ENCODE measurements at places on chromosomes 6 and 20.
A peak's percentile ranks its signal among the peaks of the same experiment; 100 is the strongest.

DNA sequence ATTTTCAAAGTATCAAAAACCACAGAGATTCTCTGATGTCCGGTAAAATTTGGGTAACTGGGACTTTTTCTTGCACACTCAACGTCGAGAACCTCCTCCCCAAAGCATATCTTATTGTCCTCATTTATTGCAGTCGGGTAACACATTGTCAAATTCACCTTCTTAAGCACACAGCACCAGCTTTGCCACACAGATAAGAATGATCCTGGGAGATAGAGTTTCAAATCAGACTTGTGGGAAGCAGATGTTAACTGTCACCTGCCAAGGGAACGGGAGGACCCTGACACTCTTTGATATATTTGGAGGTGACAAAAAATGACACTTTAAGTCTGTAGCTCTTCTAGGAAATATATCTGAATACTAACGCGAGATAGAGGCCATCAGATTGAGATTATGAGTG is 282.1 kb upstream of the BMP2 start:
- no peak for DNase-seq

- peak; percentile 67 for DNase-seq
These were observed 140.7 kb downstream of the UBE3D start for GRCh38 chr6:82924799-82925535.

DNA sequence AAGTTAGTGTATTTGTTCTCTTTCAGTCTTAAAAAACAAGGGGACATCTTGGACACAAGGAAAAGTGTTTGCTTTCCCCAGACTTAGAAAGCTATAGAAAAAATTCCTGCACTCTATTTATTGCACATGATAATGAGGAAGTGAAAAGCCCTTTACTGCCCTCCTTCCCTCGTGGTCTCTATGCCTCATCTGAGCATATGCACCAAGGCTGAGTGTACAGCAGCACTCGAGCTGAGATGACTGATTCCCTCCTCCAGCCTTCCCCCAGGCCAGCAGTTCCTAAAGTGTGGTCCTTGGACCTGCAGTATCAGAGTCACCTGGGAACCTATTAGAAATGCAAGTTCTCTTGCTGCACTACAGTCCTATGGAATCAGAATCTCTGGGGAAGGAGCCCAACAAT is 14.3 kb upstream of the LAMP5 start:
- DNase-seq, result no peak

DNA sequence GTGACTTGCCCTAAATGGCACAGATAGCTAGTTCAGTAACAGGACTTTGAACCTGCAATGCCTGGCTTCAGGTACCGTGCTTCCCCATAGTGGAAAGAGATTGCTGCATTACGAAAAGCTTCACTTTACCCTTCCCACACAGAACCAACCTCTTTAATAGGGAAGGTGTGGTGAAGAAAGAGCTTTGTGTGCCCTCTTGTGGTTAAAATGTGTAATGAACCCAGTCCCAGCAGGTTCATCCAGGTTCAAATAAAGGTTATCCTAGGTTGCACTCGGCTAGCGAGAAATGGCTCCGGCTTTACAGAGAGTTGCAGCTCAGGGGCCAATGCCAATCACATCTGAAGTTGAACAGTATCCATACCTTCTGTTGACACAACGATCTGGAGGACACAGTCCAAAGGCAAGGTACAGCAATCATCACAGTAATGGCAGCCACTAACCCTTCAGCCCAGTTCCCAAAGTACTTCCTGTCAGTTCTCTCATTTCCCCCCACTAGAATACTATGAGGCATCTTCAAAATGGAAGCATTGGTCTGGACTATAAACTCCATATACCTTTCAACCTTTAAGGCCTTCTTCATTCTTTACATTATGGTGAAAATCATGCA is 3.0 kb downstream of the DEFB115 start:
- no peak for DNase-seq

DNA sequence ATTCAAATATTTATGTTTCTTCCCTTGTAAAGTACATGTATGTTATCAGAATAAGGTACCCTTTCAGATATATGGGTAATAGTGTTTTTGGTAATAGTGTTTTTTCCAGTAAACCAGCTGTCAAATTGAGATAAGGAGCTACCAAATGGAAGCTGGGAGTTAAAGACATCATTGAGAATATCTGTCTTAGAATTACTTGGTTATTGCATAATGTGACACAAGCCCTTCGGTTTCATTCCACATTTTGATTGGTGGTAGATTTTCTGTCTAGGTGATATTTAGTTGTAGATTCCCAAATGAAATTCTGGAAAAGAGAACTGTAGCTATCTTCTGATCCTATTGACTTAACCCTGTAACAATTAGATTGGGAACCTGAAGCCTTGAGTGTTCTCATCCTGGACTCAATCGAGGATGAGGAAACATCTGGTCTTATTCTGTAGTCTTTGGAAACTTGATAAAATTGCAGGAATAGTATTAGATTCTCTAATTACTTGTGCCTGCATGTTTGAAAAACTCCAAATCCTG is 75.1 kb upstream of the SYNJ2 start:
- no peak for DNase-seq

DNA sequence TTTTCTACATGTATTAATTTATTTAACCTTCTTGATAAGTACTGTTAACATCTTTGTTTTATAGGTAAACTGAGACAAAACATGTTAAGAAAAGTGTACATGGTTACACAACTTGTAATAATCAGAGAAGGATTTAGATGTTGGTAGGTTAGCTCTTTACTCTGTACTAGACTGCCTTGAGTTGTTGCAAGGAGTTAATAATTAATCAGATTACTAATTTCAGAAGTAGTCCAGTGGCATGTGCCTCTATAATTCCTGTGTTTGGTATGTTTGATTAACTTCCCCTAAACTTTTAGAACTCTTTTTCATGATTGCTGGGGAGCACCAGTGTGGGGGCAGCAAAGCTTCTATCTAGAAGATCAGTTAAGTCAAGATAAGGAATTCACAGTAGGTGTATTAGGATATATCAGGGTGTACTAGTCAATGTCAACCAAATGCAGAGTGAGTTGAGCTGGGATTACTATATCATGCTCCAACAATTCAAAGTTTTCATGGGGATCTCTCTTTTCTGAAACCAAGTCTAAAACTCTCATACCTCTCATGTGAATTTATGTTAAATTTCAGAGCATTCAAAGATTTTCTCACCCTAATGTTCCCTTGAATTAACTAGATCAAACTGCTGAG is 129.7 kb upstream of the AHI1 start:
- no peak for DNase-seq

- no peak for DNase-seq
These were observed 10.7 kb downstream of the EZR start for GRCh38 chr6:158808442-158808833.

GRCh38 chr6:131469130-131469529 is 103.9 kb upstream of the ARG1 start:
- DNase-seq, result no peak

DNA sequence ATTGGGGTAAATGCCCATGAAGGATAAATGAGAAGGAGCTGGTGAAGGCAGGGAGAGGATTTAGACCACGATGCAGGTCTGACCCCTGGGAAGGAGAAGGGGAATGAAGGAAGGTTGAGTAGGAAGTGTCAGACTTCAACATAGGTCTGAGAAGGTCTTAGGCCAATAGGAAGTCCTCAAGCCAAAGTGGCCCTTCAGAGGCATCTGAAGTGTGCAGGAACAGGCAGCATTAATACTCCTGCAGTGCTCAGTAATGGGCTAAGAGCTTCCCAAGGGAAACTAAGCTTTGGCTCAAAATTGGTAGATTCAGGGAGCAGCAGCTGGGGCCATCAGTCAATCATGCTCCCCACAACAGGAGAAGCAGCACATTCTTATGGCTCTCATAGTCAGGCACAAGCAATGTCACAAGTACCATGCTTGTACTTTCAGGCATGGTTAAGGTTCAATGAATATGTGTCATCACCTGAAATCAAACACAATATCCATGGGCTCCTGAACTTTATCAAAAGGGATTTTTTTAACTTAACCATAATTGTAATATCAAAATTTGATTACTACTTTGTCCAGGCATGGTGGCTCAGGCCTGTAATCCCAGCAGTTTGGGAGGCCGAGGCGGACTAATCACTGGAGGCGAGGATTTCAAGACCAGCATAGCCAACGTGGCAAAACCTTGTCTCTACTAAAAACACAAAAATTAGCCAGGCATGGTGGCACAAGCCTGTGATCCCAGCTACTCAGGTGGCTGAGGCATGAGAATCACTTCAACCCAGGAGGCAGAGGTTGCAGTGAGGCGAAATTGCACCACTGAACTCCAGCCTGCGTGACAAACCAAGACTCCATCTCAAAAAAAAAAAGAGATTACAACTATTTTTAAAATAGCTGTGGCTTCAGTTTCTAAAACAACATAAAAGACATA is 9.9 kb downstream of the RALGAPA2 start:
- DNase-seq, result no peak

DNA sequence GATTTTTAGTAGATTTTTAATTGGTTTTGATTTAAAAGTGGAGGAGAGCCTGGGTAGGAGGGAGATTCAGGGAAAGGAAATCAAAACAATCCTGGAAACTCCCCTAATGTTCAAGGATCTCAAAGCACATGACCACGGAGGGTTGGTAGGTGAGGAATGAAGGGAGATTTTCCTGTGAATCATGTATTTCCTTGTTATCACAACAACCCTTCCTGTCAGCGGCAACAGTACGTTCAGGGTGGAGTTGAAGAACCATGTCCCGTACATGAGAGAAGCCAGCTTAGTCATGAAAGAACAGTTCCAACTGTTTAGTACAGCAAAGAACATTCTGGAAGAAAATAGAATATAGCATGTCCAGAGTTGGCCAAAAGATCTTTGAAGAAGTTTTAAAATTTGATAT is 79.4 kb upstream of the SCAF8 start:
- peak; percentile 94 for DNase-seq

GRCh38 chr20:56468316-56469076 is at the start of gene RTF2:
Gene RTF2 (plus strand): TSS chr20:56468627. CDS start chr20:56468698, 71 bp downstream.
- peak; percentile 98 for DNase-seq

GRCh38 chr6:16322666-16323312 is 84.4 kb downstream of the GMPR start:
- DNase-seq, result peak; percentile 86

DNA sequence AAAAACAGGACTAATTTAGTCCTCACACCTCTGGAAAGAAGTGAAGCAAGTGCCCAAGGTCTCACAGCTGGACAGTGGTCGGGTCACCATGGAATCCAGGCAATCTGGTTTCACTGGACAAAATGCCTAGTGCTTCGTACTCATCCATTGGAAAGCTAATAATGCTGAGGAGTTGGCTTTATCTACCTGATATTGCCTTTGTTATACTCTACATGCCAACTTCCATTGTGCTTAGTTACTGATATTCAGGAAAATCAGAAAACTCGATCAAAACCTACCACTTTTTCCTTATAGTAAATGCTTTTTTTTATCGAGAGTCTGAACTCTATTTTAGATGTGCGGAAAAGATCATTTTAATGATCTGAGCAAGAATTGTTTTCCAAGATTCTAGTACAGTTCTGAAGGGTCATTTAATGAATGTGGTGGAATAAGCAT is 966 bp downstream of the CFAP206 start:
- DNase-seq, result no peak

DNA sequence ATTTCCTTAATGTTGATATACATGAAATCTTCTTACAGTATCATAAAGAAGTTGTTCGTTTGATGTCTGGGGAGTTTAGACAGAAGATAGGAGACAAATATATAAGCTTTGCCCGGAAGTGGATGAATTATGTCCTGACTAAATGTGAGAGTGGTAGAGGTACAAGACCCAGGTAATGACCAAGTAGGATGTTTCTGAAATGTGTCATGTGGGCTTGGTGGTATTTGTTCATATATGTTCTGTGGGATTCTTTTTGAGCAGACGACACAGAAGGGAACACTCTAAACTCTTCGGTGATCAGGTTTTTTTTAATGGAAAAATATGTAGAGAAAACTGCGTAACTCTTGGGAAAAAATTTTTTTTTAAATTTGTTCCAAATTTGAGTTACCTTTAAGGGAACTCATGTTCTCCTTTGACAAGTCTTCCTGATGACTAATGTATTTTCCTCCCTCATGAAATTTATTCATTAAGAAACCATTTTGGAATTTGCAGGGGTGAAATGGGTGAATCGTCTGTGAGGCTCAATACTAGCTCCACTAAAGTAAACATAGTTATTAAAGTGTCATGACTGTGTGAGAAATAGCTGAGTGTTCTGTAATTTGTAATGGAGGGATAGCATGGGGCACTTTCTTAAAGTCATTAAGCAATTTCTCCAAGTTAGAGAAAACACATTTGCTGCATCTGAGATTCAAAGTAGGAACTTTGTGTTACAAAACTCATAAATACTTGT is 100.6 kb downstream of the MAP3K4 start:
- DNase-seq, result peak; percentile 67
